ENCODE measurements at places on chromosomes 12 and 14. TPM values are rescaled to one million over a fixed set of nuclear protein-coding genes. Genes with fewer than 3 reads are reported as not detected.
A peak's percentile ranks its signal among the peaks of the same experiment; 100 is the strongest.

CHPT1 gene
- 90.8 TPM for total RNA-seq

NOVA1 gene
- 4.8 TPM for total RNA-seq

- DNase-seq: no peak
These were observed 78.8 kb upstream of the SLC38A4 start for GRCh38 chr12:46904406-46905238.

- peak; percentile 71 for DNase-seq
These were observed 74.6 kb downstream of the CIT start for GRCh38 chr12:119802472-119802871.

- DNase-seq: peak; percentile 49
These were observed 4.2 kb downstream of the PLEKHG3 start for GRCh38 chr14:64708148-64709004.

- DNase-seq: peak; percentile 96
These were observed at the start of the genes AHSA1 and VIPAS39 for GRCh38 chr14:77457522-77458248. Gene AHSA1 (plus strand): TSS chr14:77458093. CDS start chr14:77458190, 97 bp downstream. Gene VIPAS39 (minus strand): TSS chr14:77457601. CDS start chr14:77454102, 3,499 bp downstream.

DNA sequence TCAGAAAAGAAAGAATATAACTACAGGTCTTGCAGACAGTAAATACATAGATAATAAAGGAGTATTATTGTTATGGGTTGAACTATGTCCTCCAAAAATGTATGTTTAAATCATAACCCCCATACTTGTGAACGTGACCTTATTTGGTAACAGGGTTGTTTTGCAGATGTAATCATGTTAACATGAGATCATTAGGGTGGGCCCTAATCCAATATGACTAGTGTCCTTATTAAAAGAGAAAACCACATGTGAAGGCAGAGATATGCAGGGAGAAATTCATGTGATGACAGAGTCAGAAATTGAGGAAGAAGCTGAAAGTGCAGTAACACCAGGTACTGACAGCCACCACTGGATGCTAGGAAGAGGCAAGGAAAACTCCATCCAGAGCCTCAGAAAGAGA is 29.0 kb downstream of the MAGOHB start:
- no peak for DNase-seq

DNA sequence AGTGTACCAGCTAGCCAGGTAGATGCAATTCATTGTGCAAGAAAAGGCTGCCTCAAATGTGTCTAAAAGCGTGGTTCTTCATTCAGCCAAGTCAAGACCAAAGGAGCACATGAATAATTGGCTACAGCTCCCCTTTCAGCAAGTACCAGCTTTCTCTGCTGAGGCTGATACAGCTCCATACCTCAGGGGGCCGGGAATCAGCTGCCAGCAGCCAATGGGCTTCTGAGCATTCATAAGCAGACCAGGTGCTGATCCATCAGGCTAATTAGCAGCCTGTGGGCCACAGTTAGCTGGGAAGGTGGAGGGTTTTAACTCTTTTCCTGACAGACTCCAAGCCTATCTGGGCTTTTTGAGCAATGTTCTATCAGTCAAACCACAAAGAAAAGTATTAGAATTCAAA is 264.7 kb downstream of the APAF1 start:
- DNase-seq: no peak

DNA sequence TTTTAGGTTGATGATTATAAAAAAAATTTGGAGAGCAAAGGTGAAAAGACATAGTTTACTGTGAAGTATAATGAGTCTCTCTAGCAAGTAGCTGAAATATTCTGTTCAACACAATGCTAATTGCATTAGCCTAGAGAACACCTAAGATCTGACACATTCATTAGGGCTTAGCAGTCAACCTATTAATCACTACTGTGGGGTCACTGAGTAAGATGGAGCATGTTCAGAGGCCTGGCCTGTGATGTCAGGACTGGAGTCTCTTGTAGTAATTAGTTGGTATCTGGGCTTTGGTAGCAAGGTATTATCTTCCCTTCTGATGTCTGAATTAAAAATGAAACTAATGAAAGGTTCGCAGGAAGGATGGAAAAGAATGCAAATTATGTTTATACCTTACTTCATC is 112.7 kb downstream of the SLC16A7 start:
- DNase-seq: no peak

- DNase-seq: no peak
These were observed 2.3 kb downstream of the POLR3B start for GRCh38 chr12:106359646-106360399.

GRCh38 chr12:112346194-112346593 is 36.0 kb downstream of the HECTD4 start:
- no peak for DNase-seq

- no peak for DNase-seq
These were observed 80.8 kb upstream of the C12orf71 start for GRCh38 chr12:27163048-27163715.

DNA sequence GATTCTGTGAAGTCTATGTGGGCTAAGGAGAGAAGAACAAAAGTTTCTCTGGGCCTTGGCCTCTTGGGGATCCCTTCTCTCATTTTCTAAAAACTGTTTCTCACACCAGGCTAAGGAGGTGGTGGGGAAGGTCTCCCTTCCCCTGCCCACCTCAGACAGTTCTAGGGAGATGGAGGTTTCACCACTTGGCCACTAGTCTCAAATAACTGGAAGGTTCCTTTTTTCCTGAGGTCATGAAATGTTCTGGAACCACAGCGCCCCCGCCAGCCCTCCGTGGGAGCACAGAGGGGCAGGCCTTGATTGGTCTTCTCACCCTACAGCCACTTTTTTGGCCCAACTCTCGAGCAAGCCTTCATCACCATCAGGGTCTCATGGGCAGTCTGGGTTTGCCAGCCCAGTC is 12.6 kb downstream of the C12orf43 start:
- no peak for DNase-seq
